ENCODE measurements at places on chromosomes 1 and 21.
A peak's percentile ranks its signal among the peaks of the same experiment; 100 is the strongest.

DNA sequence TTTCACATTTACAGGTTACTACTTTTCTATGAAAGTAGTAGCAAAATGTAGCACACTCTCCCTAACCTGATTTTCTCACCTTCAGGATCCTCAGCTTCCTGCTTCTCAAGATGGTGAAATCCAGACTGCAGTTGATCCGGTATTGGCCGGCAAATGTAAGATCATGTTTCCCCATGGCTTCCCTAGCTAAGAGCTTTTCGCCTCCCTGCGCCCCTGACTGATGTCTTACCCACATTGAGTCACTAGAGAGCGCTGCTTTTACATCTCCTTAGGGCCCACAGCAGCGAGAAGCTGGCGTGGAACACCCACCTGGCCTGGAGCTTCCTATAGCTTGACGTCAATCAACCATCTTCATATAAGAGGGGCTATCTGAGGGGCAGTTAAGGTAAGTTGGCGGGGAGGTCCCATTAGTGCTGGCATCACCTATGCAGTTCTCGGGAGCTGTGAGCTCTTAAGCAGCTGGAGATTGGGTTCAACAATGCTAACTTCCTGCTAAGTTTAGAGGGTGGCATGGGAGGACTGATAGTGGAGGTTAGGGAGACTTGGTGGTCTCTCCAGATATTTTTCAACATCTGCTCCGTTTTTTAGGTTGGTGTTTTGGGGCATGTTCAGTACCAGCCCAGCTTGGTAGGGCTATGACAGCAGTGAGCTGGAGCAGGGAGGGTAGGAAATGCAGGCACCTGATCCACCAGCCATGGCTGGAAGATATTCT, 5.5 kb downstream of the PTPN7 start:
- no peak for DNase-seq

DNA sequence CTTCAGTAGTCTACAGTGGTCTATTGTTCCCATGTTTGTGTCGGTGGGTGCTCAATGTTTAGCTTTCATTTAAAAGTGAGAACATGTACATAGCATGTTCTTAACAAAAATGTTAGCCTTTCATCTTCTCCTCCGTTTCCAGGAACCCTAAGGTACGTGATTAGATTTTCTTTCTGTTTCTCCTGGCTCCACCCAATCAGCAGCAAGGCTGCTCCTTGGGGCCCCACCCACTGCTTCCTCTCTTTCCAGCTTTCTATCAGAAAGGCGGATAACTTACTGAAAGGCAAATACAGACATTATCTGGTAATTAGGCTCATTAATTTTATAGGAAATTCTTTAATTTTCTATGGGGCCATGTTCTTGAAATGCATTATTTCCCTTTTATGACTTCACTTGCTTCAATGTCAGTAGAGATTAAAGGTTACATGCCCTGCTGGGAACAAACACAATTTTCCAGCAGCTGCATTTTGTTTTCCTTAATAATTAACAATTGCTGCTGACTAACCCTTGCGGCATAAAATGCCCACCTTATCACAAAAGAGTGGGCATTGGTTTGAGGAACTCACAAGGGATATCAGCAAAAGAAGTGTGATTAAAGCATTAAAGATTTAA, 324.9 kb upstream of the SNX7 start:
- no peak for DNase-seq

GRCh38 chr1:85174503-85174902, 26.3 kb downstream of the SYDE2 start:
- DNase-seq, result no peak

DNA sequence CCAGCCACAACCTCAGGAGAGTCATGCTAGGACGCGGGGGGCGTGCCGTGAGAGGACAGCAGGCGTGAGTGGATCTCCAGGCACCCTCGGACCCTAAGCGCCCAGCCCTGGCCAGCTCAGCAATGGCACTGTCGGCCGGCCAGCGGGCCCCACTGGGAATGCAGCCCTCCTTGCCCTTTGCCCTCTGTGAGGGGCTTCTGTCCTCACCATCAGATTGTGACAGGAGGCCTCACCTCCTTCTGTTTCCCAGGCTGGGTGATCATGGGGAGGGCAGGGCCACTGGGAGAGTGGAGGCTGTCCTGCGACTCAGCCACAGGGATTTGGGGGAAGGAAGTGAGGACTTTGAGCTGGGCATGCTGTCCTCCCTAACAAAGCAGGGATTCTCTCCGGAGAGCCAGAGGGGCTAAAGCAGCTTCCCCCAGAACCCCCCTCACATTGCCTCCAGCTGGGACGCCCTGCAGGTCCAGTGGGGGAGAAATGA, 6.6 kb upstream of the LRRC3 start:
- no peak for DNase-seq

- DNase-seq, result peak; percentile 63
Observed at GRCh38 chr1:15056515-15057285, 96.8 kb upstream of the TMEM51 start.

DNA sequence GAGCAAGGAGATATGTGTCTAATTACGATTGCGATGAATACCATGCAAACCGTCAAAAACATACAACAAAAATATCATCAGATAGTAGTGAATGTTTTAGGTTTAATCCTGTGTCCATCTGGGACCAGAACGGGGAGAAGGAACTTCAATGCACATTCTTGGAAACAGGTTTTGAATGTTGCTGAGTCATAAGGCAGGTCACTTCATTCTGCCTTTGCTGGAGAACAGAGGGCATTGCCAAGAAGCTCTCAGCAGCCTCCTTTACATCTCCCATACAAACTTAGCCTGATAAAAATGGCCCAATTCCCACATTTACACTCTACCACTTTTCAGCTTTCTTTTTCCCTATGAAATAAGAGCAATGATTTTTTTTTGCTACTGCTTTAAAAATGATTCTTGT, 78.0 kb upstream of the KCNJ6 start:
- DNase-seq, result no peak

- DNase-seq, result no peak
Observed at GRCh38 chr1:231613419-231614349, 12.9 kb upstream of the DISC1 start.

DNA sequence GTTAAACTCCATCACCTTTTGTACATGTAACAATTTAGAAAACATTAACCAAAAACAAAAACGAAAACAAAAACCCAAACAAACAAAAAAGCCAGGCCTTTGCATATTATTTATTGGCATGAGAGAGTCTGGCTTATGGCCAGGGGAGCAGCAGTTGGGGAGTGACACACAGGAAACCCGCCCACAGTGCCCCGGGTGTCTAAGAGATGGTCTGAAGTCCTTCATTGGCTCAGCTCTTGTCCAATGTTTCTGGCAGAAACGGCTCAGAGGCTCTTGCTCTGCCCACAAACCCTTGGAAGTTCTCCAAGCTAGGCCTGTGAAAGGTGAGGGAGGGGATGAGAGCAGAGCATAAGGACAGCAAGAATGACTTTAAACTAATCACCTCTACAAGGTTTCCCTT, 131.5 kb downstream of the CNIH3 start:
- no peak for DNase-seq

- no peak for DNase-seq
Observed at GRCh38 chr1:32204943-32205361, 519 bp upstream of the IQCC start.

DNA sequence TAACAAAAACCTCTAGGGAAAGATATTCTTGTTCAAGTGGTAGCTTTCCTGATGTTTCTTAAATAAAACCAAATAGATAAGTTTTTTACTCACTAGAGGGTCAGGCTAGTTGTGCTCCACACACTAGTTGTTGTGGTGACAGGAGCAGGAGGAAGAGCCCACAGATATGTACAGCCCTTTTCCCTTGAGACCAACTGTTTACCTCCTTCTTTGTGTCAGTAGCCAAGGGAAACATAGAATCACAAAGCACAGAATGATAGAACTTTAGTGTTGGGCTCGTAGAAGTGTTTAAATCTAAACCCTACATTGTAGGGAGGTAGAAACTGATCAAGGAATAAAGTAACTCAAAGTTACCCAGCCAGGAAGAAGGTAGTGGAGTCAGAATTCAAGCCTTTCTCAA, 309.0 kb downstream of the CTH start:
- no peak for DNase-seq

DNA sequence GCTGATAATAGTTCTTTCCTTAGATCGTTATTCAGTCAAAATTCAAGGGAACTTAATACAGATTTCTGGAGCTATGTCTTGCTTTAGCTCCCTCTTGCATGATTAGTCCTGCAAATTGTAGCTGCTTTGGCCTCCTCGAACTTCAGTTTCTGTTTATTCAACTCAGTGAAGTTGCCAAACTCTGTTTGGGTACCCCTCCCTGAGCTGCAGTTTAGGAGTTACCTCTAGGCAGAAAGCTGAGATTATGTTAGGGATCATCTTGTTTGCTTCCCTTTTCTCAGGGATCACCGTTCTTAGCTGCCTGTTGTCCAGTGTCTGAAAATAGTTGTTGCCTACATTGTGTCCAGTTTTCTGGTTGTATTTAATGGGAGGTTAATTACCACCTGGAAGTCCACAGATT, 43.5 kb downstream of the SNX27 start:
- DNase-seq, result no peak

- peak; percentile 78 for DNase-seq
Observed at GRCh38 chr1:28971980-28972771, 57.8 kb downstream of the EPB41 start.

- DNase-seq, result no peak
Observed at GRCh38 chr21:8990326-8991087, 1530.9 kb upstream of the TPTE start.

DNA sequence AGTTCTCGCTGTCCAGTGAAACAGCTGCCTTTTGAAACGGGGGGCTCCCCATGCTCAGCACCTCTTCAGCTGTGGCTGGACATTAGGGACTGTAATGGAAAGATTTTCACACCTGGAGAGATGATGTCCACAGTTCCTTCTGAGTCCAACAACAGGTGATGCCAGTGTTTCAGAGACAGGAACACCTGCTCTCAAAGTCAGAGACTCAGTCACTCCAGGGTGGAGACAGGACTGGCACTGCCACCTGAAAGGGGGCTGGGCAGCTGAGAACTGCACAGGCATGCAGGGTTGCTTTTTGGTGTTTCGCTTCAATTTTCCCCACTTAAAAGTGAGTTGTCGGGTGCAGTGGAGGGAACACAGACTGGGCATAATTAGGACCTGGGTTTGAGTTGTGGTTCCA, 124.8 kb downstream of the GALNT2 start:
- DNase-seq, result no peak

GRCh38 chr1:161267321-161267720, 8.8 kb downstream of the PCP4L1 start:
- DNase-seq, result no peak

GRCh38 chr1:200483491-200484143, 73.8 kb upstream of the ZNF281 start:
- peak; percentile 98 for DNase-seq

- DNase-seq, result peak; percentile 29
Observed at GRCh38 chr1:179251675-179252074, 22.2 kb upstream of the ABL2 start.

DNA sequence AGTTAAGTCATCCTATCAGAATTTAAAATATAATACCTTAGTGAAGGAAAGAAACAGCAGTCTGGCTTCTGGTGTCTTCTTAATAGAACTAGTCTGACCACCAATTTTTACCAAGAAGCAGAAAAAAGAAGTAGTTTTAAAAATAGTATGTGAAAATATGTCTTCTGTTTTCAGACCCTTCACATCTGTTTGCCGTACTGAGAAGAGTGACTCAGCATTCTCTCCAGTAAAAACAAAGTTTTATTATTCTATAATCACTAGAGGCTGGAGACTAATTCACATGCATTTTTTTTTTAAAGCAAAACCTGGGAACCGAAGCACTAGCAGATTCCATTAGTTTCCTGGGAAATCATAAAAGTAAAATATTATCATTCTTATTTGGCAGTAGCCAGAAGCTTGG, 163.8 kb downstream of the COL24A1 start:
- DNase-seq, result no peak

- no peak for DNase-seq
Observed at GRCh38 chr1:70042090-70042731, 163.2 kb downstream of the LRRC40 start.

DNA sequence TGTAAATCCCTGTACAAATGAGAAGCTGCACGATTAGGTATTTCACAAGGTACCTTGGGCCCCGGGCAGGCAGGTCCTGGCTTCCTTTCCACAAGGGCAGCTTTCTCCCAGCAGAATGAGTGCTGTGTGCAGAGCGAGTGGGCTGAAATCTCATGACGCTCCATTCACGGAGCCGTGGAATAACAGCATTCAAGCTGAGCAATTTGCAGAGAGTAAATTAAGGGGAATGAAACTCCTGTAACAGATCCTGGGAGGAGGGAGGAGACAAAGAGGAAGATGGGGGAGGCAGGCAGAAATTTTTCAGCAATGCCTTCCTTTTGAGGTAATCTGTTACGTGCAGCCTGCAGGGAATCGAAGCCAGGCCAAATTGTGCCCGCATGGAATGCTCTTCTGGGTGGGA, 239.9 kb downstream of the TNR start:
- DNase-seq, result no peak

GRCh38 chr21:41326414-41327080, 9.9 kb downstream of the FAM3B start:
- DNase-seq, result no peak

DNA sequence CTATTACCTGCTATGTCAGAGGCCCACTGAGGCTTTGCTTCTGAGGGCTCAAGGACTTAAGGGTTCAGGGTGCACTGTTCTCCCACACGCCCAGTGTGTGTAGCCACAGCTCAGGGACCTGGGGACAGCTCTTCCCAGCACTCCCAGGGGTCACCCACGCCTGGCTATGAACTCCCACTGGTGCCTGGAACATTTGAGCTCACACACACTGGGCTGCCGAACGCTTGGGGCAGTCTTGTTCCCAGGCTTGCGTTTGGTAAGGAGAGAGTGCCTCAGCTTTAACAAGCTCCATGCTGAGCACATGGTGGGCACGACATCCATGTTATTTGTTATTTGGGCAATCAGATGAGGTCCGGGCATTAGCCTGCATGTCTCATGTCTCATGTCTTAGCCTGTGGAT, 37.6 kb downstream of the STUM start:
- DNase-seq, result no peak
